ENCODE measurements at places on chromosomes 1 and 21.

- DNase-seq, result no peak
These were observed 336.9 kb downstream of the KCNT2 start for GRCh38 chr1:196271212-196271947.

GRCh38 chr1:34906756-34907155, 22.7 kb downstream of the DLGAP3 start:
- DNase-seq, result no peak

GRCh38 chr21:39775816-39776215, 30.8 kb downstream of the IGSF5 start:
- DNase-seq, result no peak

GRCh38 chr21:43965911-43966585, 46.1 kb upstream of the TRAPPC10 start:
- DNase-seq, result no peak

DNA sequence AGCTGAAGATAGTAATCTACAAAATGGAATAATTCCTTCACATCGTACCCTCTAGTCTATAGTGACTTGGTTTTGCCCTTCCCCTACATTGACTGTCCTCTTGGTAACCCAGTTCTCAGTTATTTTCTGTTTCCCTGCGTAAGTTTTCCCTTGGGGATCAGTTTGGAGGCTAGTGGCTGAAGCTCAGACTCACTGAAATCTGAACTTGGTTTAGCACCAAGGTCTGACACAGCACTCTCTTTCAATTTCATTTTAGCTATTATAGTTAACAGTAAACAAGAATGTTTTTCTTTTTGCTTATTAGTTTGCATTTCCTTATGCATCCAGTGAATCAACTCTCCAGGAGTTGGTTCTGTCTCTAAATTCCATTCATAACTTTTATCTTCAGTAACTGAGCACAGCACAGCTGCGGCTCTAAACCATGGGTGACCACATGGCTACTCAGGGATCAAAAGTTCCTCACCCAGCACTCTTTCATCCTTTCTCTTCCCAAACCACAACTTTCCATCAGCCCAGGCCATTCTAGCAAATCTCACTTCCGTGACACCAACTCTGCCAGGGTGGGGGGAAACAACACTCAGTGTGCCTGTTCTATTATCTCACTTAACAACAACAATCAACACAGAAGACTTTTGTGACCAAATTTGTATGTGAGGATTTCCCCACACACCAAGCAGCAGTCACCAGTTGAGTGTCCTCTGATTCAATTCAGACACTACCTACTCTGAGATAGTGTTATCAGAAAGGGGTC, 17.6 kb upstream of the IFI6 start:
- DNase-seq, result peak; percentile 22

GRCh38 chr21:43743947-43744346, 25.0 kb downstream of the PDXK start:
- no peak for DNase-seq

Measured in activated CD4-positive, alpha-beta T cell treated with anti-CD3 and anti-CD28 coated beads, Interleukin-2, amount 50 U/mL, for 16 hours (primary cell).